ENCODE measurements at places on chromosomes 7 and 10.

GRCh38 chr7:81925530-81925929, 155.7 kb upstream of the HGF start:
- no peak for DNase-seq

DNA sequence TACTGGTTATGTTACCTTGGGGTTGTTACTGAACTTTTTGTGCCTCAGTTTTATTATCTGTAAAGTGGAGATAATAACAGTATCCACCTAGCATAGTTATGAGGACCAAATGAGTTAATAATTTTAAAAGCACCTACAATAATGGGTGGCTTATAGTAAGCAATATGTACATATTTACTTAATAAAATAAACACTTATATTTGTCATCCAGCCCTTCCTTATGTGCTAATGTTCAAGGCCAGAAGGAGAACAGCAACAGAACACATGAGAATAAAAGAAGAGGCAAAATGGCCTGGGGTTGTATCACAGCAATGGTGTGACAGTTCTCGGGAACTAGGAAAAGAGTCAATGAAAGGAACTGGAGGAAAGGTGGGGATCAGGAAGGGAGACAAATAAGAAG, 255.4 kb upstream of the LRGUK start:
- no peak for DNase-seq

GRCh38 chr10:71218651-71219050, 6.3 kb downstream of the UNC5B start:
- DNase-seq = no peak

GRCh38 chr7:6186577-6186976, 85.8 kb downstream of the CYTH3 start:
- DNase-seq = no peak

GRCh38 chr7:40716052-40716451, 581.2 kb downstream of the SUGCT start:
- no peak for DNase-seq

DNA sequence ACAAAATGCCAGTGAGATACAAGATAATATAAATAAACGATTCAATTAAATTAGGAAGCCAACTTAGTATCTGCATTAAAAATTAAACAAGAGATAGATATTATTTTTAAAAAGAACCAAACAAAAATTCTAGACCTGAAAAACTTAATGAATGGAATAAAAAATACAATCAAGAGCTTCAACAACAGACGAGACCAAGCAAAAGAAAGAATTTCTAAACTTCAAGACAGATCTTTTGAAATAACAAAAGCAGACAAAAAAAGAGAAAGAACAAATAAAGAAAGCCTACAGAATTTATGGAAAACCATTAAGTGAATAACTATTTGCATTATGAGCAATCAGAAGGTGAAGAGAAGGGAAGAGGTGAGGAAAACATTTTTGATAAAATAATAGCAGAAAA, 555.2 kb downstream of the GRID1 start:
- no peak for DNase-seq

- no peak for DNase-seq
These were observed 76.1 kb downstream of the SKIDA1 start for GRCh38 chr10:21449288-21449966.

GRCh38 chr7:130430841-130431666, 9.8 kb downstream of the CEP41 start:
- DNase-seq = no peak

DNA sequence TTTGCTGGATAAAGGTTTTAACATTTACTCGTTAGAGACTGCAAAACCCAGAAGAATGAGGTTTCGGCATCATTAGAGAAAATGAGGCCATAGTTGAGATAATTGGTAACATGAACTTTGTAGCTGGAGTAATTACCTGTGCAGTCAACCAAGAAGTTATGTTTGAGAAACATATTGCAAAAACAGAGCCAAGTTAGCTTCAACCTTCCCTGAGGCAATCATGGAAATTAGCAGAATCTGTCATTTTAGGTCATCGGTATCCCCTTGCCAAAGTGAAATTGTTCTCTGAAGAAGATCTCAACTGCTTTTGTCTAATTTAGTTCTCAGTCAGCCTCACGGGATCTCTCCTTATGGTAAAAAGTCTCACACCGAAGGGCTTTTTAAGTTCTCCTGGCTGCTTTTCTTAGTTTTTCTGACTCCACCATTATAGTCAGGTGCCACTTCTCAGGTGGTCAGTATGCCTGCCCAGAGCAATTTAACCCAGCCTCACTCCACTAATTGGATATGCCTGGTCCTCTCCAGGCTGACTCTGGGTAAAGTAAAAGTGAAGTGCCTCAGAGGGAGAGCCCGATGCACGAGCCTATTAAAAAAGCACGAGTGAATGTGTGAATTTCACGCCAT, 52.5 kb downstream of the NRCAM start:
- DNase-seq = no peak

DNA sequence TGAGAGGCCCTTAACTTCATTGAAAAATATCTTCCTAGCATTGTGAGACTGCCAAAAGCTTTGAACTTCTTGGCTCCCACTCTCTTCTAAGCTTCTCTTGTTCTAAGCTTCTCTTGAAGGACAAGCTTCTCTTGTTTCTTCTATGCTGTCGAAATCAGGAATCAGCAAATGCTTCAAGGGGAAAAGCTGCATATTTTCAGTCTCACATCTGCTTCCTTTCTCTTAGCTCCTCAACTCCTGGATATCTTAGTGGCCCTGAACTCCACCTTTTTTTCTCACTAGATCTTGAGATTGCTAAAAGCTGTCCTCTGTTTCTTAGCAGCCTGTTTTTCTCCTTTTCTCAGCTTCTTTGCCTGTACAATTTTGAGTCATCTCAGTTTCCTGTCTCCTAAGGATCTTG, 73.0 kb downstream of the NEUROD6 start:
- DNase-seq = no peak

GRCh38 chr7:130963339-130963738, 229.3 kb upstream of the KLF14 start:
- DNase-seq = no peak

DNA sequence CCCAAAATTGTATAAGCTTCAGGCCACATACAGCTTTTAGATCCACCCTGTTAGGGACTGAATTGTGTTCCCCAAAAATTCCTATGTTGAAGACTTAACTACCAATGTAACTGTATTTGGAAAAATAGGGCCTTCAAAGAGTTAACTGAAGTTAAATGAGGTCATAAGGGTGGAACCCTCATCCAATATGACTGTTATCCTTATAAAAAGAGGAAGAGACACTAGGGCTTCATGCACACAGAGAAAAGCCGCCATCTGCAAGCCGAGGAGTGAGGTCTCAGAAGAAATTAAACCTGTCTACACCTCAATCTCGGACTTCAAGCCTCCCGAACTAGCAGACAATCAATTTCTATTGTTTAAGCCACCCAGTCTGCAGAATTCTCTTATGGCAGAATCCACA, 317.9 kb upstream of the NFE2L3 start:
- DNase-seq = no peak

GRCh38 chr7:155921804-155922066, 109.5 kb upstream of the SHH start:
- no peak for DNase-seq

- no peak for DNase-seq
These were observed 3.8 kb upstream of the NKX6-2 start for GRCh38 chr10:132789659-132790148.

GRCh38 chr10:71447676-71448075, 51.0 kb downstream of the CDH23 start:
- DNase-seq = no peak

DNA sequence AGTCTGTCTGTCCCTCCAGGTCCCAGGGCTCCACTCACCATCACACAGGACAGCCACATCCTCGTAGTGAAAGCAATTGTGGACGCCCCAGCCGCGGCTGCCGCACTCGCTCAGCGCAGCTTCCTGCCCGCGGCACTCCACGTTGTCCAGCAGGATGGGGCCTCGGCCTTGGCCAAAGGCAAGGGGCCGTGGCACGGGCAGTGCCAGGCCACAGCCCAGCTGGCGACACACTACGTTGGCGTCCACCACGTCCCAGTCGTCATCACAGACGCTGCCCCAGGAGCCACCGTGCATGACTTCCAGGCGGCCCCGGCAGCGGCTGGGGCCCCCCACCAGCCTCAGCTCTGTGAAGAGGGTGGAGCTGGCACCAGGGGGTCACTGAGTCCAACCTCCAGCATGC, 9.2 kb downstream of the SSC4D start:
- no peak for DNase-seq

DNA sequence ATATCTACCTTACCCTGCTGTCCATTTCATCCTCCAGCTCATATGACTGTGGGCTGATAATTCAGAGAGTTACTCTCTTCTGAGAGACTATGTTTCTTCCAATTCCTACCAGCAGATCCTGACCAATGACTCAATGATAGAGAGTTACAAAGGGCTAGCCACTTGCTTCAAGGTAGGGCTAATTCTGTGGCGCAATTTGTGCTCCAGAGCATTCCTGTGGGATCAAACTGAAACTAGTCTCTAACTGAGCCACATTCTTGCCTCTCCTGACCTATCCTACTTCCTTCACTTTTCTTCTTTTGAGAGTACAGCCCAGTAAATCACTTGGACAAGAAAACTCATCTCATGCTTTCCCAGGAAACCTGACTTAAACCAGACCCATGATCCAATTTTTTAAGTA, 17.9 kb upstream of the ASZ1 start:
- no peak for DNase-seq

DNA sequence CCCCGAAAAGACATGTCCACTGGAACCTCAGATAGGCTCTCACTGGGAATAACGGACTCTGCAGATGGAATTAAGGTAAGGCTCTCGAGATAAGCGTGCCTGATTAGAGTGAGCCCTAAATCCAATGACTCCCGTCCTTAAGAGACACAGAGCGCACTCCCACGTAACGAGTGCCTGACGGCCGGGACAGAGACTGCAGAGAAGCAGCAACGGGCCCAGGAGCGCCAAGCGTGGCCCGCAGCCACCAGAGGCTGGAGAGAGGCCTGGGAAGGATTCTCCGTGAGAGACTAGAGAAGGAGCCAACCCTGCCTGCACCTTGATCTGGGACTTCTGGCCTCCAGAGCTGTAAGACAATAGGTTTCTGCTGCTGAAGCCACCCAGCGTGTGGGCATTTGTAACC, 20.0 kb upstream of the TNRC18 start:
- DNase-seq = no peak

DNA sequence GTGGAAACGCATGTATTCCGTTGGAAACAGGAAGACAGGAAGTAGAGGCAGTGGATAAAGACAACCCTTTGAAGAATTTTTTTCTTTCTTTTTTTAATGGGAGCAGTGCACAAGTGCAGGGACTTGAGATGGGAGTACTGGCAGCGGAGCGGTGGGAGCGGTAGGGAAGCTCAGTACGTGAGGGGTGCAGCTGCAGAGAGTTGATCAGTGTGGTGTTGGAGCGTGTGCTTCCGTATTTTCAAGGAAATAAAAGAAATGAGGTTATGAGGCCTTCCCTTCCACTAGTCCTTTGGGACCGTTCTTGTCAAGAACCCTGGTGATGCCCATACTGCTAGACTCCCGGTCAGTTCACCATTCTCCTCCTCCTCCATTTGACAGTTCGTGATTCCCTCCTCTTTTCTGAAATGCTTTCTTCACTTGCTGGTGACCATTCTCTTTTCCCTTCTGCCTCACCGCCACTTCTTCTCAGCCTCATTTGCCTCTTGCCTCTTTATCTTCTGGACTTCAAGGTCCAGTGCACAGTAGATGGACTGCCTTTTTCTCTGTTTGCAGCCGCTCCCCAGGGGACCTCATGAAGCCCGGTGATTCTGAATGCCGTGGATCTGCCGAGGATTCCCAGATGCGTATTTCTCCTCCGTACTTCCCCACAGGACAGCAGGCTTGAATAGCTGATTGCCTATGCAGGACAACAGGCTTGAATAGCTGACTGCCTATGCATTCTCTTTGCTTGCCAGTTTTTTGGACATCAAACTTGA, 39.1 kb upstream of the TMEM236 start:
- DNase-seq = no peak

GRCh38 chr10:101189461-101190401, 39.5 kb downstream of the LBX1 start:
- DNase-seq = no peak

GRCh38 chr7:19369806-19370205, 224.6 kb upstream of the FERD3L start:
- no peak for DNase-seq

- DNase-seq = peak; percentile 27
These were observed 127.9 kb upstream of the PRSS58 start for GRCh38 chr7:142385491-142386340.

GRCh38 chr10:132420469-132420980, 23.5 kb downstream of the PWWP2B start:
- no peak for DNase-seq

- DNase-seq = no peak
These were observed 2.5 kb downstream of the SLK start for GRCh38 chr10:103969436-103969835.

GRCh38 chr7:117685795-117686194, 187.4 kb downstream of the CTTNBP2 start:
- DNase-seq = no peak

- DNase-seq = no peak
These were observed 1.5 kb upstream of the LRRC4 start for GRCh38 chr7:128032605-128033235.

DNA sequence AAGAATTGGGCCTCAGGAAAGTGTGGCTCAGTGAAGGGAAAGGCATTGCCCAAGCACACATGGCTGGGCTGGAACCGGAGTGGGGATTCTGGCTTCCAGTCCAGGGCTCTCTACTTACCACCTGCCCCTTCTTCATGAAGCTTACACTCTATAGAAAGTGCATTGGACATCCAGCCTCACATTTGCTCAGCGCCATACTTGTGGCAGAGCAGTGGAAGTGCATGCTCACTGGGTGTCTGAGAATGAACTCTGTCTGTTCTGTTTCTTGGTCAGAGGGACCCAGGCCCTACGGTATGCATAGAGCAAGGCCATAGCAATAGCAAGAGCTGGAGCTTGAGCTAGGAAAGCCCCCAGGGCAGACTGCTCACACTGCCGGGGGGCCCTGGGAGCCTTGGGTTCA, 1253.5 kb downstream of the TYW1 start:
- DNase-seq = no peak

GRCh38 chr7:44287488-44288380, 37.7 kb downstream of the CAMK2B start:
- no peak for DNase-seq

GRCh38 chr7:106165337-106165736, 53.2 kb upstream of the SYPL1 start:
- DNase-seq = no peak

GRCh38 chr7:17371671-17372524, 73.4 kb downstream of the AHR start:
- DNase-seq = no peak

GRCh38 chr7:41915871-41916270, 213.0 kb upstream of the INHBA start:
- DNase-seq = no peak

GRCh38 chr7:41912426-41912825, 209.5 kb upstream of the INHBA start:
- DNase-seq = no peak

DNA sequence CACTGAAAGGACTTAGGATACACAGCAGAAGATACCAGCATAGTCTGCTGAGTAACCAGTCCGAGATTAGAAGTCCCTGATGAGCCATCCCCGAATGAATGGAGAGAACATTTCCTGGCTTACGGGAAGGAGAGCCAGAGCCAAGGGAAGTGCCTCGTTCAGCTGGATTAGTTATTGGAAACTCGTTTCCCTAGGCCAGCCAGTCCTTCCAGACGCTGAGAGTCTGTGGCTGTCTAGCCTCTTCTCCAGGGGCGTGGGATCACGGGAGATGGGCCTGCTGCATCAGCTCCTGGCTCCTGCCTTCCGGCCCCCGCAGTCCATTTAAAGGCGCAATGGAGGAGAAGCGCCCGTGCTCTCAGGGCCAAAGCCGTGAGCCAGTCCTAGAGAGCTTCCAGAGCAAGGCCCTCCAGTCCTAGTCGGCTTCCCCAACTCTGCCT, 712.8 kb downstream of the PARD3 start:
- no peak for DNase-seq

GRCh38 chr10:49484486-49485235, 54.3 kb downstream of the ERCC6 start:
- no peak for DNase-seq
